ENCODE measurements at places on chromosomes 13 and 19. TPM values are rescaled to one million over a fixed set of nuclear protein-coding genes. Genes with fewer than 3 reads are reported as not detected.

Gene IGSF23
- polyA plus RNA-seq = not detected

DNA sequence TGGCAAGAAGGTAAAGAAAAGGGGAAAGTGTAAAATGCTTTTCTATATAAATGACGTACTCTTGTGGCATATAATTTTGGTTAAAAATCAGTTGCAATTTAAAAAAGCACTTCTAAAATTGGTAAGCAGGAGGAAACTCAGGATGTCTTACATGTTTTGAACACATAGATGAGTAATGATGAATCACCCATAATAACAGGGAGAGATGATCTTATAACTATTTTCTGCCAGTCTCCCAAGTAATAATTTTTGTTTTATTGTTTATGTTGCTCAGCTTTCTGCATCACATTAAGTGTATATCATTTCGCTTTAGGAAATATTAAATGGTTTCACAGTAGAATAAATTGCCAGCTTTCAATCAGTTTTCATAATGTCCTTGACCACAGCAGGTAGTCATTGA lies 1430.7 kb upstream of the PCDH20 start:
- no peak for DNase-seq

DNA sequence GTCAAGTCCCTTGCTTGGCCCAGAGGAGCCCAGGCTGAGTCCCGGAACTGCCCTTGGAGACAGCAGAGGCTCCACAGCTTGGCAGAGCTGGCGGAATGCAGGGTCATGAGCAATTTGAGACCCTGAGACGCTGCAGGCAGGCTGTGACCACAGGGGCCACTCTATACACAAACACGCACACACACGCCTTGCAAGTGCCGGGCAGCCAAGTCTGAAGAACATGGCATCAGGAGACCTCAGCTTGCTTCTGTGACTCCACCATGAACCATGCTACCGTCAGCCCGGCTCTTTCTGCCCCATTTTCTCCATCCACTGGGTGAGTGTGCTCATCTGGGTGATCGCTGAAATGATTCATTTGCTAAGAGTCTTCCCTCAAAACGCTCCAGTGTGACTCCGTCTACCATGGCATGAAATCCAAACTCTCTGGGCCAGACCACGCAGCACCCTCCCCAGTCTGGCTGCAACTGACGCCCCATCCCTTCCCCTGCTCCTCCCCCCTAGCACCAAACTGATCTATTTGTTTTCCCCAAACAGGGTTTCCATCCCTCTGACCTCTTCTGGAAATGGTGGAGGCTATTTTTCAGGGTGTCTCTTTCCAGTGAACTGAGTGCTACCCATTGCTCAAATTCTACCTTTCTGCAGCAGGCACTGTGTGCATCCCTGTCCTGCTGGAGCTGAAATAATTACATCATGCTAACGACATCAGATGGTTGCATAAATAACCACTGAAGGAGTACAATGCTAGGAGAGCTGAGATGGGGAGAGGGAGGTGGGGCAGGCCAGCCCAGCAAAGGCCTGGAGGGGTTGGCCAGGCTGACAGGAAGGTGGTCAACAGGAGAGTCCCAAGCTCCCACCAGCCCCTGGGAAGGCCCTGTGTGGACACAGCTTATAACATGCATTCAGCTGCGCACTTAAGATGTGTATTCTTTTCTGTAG lies 3.1 kb downstream of the CARS2 start:
- DNase-seq = peak; percentile 82

Gene TUBB4A
- 1.4 TPM for polyA plus RNA-seq

DNA sequence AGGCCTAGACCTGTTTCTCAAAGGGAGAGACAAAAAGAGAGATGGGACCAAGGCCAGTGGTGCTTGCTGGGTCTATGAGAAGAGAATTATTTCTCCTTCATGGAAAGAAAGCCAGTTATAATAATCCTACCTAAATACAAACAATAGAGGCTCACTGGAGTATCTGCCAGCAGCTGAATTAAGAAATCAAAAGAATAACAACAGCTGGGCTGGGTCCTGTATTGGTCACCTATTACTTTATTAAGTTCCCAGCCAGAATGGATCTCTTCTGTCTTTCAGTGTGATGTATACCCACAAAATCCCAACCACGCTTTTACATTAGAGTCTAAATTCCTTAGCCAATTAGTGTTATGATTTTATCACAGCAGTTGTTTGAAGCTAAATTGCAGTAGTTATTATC lies 297.8 kb upstream of the DACH1 start:
- no peak for DNase-seq

DNA sequence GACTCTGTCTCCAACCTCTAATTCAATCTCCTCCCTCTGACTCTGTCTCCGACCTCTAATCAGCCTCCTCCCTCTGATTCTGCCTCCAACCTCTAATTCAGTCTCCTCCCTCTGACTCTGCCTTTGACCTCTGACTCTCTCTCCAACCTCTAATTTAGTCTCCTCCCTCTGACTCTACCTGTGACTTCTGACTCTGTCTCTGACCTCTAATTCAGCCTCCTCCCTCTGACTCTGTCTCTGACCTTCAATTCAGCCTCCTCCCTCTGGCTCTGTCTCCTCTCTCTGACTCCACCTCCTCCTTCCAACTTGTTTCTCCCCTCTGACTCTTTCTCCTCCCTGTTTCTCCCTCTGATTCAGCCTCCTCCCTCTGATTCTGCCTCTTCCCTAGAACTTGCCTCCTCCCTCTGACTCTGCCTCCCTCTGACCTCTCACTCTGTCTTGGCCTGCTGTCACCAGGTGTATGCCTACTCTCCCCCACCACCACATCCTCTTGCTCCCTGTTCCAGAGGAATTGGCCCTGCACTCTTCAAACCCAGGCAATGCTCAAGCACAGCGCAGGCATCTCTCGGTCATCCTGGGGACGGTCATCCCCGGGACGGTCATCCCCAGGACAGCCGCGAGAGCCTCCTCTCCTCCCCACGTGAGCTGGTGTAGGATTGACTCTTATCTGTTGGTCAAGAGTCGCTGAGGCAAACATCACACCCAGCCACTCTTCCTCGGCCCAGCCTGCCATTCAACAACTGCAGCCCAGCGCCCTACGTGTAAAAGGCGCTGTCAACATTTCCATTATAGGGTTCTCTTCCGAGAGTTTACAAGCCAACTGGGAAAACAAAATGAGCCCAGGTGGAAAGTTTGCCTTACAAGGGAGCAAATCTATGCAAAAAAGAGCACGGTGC lies 60.2 kb downstream of the ZIC5 start:
- no peak for DNase-seq

Gene MBD3L3
- polyA plus RNA-seq = not detected

- DNase-seq = no peak
Measured at GRCh38 chr19:18362934-18363542, 22.6 kb downstream of the PGPEP1 start.

Gene ZNF587
- polyA plus RNA-seq = 2.5 TPM

- no peak for DNase-seq
Measured at GRCh38 chr19:17654993-17655392, 33.2 kb downstream of the UNC13A start.

GRCh38 chr19:1028062-1028926 lies 1.9 kb downstream of the CNN2 start:
- peak; percentile 71 for DNase-seq

Data from psoas muscle (tissue), 8 donors.